ENCODE measurements at places on chromosomes 13 and 19.

GRCh38 chr19:29529646-29530539 lies 4.1 kb downstream of the VSTM2B start:
- no peak for DNase-seq

DNA sequence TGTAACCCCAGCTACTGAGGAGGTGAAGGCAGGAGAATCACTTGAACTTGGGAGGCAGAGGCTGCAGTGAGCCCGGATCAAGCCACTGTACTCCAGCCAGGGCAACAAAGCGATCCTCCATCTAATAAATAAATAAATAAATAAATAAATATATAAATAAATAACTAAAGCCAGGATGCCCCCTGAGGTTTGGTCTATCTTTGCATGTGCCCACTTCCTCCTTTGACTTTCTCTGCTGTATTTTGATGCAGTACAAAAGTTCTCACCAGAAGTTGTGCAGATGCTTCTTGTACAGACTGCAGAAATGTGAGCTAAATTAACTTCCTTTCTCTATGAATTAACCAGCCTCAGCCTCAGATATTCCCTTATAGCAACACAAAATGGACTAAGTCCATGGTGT lies 6.5 kb upstream of the N4BP2L2 start:
- DNase-seq = no peak

DNA sequence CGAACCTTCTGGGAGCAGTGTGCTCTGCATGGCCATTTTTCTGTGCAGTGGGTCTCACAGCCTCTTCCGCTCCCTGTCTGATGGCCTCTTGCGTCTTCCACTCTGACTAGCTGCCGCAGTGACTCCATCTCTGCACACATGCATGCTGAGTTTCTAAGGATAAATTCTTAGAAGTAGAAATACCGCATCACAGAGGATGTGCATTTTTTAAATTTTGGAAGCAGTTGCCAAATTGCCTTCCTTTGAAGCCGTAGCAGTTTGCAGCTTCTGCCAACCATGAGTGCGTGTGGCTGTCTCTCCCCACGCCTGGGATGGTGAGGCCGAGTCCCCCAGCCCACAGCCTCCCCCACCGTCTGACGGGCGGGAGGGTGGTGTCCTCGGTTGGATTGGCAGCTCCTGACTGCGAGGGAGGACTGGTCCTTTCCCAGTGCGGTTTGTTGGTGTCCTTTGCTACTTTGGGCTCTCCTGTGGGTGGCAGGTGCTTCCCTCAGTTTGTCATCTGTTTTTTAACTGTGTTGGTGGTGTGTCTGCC lies 9.8 kb downstream of the FZR1 start:
- DNase-seq = no peak

DNA sequence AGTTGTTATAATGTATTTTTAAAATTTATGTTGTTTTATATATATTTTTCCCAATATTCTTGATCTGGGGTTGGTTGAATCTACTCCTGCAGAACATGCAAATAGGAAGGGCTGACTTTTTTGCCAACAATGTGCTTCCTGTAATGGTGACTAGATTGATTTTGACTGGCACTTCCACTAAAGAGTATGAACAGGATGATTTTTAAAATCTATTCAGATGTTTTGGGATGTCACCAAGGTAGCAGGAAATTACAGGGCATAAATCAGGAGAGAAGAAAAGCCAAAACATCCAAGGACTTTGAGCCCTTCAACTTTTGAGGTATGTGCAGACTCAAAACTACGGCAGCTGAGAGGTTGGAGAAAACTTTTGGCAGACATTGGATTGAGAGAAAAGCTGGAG lies 1047.6 kb downstream of the SLITRK5 start:
- no peak for DNase-seq

DNA sequence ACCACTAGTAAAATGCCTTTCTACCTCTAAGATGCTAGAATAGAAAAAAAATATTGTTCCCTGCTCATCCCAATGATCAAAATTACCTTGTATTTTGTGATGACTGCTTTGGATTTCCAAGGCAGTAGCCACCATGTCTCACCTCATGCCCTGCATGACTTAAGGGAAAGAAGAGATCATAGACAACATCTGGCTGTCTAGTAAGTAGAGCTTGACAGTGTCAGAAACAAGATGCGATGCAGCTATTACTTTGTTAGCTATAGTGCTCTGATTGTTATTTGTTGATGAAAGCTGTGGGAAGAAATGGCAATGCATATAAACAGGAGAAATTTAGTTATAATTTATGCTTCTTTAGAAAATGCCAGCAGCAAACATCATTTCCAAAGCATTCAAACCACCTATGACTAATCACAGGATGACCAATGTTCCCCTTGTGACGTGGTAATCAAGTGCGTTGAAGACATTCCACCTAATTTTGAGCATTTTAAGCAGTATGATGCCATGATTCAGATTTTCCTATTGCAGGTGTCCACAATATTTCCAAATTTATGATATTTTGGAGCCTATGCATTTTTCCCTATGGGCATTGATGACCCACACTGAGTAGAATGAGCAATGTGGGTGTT lies 308.3 kb downstream of the KCNRG start:
- no peak for DNase-seq

GRCh38 chr19:40578442-40578908 lies 1.8 kb downstream of the SHKBP1 start:
- no peak for DNase-seq

GRCh38 chr19:38867171-38867780 lies 10.8 kb downstream of the RINL start:
- no peak for DNase-seq

- DNase-seq = peak; percentile 12
These were observed 14.7 kb upstream of the GRAMD1A start for GRCh38 chr19:34985249-34986022.

DNA sequence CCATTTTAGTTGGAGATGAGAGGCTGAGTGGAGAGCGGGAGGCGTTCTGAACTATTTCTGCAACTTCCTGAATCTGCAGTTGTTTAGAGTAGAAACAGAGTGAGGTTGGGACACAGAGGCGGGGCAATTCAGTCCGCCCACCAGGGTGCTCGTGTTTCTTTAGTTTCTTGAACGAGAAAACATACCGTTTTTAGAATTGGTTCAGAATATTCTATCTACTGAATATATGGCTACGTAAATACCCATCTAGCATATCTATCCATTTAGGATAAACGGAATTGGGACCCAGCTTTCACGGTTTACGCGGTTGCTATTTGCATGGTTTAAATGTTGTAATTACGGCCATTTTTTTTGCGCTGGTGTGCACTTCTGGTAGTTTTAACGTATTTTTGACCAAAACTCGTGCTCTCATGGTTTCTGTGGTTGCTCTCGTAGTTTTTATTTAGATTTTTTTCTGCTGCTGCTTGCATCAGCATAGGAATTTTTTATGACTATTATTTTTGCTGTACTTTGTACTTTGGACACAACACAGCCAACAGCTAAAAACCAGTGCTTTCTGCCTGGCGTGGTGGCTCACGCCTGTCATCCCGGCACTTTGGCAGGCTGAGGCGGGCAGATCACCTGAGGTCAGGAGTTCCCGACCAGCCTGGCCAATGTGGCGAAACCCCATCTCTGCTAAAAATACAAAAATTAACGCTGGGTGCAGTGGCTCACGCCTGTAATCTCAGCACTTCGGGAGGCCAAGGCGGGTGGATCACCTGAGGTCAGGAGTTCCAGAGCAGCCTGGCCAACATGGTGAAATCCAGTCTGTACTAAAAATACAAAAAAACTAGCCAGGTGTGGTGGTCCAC lies 32.7 kb downstream of the TIMM13 start:
- no peak for DNase-seq

- no peak for DNase-seq
These were observed 69.9 kb upstream of the TSC22D1 start for GRCh38 chr13:44646044-44646443.

DNA sequence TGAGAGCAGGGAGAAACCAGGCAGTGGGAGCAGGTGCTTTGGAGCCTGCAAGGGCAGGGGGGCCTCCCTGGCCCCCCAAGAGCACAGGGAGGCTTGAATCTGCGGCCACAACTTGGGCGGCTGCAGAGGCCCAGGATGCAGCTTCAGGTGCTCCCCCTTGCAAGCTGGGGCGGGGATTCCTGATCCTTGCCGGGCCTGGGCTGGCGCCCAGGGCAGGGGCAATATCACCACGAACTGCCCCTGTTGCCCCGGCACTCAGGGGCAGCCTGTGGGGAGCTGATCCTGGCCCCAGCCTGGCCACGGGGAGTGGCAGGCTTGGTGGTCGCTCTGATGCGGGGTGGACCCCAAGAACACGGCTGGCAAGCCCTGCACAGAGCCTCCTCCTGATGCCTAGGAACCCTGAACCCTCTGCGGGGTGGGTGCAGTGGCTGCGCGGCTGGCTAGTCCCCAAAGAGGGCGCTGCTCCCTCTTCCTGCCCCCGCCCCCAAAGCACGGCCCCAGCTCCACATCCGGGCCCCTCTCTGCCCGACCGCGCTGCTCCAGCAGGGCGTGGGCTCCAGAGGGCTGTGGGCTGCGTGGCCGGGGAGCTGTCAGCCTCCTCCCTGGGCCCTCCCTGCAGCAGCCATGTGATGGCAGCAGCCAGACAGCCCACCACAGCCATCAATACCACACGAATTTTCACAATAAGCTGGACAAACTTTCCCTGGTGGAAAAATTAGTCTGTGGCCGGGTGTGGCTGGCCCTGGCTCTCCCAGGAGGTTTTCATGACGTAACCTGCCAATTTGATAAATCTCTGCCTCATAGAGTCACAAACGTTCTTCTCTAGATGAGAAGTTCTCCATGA lies 21.0 kb downstream of the TNFSF9 start:
- no peak for DNase-seq

- DNase-seq = peak; percentile 79
These were observed 493.6 kb downstream of the FOXO1 start for GRCh38 chr13:40172878-40173277.

DNA sequence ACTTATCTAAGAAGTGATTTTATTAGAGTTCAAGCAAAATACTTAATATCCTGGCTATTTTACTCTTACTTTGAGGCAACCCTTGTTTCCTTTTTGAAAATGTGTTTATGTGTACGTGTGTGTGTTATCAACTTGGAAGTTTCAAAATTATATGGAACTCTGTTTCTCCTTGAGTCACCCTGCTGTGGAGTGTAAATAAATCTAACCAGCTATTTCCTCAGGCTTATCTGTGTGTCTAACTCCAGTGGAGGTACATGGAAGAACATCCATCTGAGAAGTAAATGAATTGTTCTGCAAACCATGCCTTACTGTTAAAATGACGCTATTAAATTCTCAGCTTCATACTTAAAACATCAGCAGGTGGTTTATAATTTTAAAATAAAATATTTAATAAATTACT lies 583.4 kb upstream of the SLITRK5 start:
- no peak for DNase-seq

GRCh38 chr13:98133946-98134345 lies 8.9 kb upstream of the FARP1 start:
- no peak for DNase-seq

DNA sequence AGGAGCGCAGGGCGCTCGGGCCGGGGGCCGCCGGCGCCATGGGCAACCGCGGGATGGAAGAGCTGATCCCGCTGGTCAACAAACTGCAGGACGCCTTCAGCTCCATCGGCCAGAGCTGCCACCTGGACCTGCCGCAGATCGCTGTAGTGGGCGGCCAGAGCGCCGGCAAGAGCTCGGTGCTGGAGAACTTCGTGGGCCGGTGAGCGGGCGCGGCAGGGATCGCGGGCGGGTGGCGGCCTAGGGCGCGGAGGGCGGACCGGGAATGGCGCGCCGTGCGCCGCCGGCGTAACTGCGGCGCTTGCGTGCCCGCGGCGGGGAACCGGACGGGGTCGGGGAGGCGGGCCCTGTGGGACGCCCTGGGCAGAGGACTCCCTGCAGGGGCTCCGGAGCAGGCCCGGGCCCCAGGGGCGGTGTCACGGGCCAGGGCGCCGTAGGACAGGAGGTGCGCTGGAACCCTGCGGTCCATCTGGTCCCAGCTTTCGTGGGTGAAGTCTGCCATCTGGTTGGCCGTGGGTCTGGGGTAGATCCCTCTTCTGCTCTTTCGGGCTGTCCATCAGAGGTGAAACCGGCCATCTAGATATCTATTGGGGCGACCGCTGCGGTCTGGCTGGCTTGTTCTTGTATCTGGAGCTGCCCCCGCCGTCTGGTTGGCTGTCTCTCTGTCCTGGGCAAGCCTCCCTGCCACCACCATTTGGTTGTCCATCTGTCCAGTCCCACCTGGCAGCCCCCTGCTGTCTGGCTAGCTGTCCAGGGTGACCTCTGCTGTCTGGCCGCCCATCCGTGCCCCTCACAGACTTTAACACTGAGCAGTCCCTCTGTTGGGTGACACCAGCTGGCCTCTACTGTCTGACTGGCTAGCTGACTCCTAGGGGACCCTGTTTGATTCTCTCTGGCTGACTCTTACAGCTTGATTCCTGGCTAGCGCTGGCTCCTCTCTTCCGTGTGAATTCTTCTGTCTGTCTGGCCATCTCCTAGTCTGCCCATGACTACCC lies 622 bp downstream of the DNM2 start:
- DNase-seq = no peak

DNA sequence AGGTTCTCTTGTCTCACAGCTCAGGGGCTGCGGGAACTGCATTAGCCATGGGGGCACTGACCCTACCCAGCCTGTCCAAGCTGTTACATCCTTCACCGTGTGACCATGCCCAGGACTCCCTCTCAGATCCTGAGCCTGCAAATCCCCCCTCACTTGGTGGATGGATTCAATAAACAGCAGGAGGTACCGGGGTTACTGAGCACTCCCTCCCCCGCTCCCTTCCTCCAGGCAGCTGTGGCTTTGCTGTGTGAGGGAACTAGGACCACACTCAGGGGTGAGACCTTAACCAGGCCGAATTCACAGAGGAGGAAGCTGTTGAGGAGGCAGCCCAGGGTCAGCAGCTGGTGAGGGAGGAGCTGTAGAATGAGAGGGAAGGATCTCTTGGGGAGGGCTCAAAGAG lies 27.0 kb upstream of the CEACAM1 start:
- DNase-seq = no peak

- no peak for DNase-seq
These were observed 2.3 kb upstream of the FBN3 start for GRCh38 chr19:8151767-8152035.

DNA sequence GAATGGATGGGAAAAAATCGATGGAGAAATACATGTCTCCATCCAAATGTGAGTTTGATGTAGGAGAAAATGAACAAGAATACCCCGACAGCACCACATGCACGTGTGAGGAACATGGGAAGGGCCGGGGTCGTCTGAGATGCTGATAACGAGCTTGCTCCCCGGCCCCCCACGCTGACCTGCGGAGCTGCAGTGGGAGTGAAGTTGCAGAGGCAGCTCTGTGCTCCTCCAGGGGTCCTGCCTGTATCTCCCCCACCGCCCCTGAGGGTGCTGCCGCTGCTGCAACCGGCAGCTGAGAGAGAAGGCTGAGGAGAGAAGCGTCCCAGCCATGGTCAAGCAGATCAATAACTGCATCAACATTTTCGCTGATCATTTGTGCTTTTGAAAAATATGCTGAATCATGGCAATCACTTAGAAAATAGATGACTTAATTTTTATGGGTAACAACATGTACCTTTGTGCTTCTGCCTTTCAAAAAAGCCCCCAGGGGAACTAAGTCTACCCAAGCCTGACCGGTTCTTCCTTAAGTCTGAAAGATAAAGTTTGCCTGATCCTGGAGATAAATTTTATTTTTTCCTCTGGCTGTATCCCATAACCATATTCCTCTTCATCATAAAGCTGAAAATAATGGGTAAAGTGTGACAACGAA lies 18.2 kb upstream of the NAXD start:
- DNase-seq = no peak

- DNase-seq = peak; percentile 2
These were observed 824.0 kb downstream of the PCDH9 start for GRCh38 chr13:66405908-66406802.

- DNase-seq = no peak
These were observed 90.0 kb downstream of the OXGR1 start for GRCh38 chr13:96904232-96904631.

Data from NCI-H446 treated with DMSO at 0.1 percent for 48 hours (cell line).